ENCODE measurements at places on chromosomes 4 and X.

DNA sequence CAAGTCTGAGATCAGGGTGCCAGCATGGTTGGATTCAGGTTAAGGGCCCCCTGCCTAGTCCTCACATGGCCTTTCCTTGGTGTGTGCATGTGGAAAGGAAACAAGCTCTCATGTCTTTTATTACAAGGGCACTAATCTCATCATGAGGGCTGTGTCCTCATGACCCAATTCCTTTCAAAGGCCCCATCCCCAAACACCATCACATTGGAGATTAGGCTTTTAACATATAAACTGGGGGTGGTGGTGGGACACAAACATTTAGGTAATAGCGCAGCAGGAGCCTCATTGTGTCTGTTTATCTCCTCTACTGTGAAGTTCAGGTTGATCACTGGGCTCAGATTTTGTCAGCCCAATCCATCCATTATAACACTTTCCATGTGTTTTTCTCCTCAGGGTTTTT lies 41.0 kb downstream of the BEX3 start:
- DNase-seq: no peak

- DNase-seq: no peak
Observed at GRCh38 chr4:25919676-25920075, 5.7 kb downstream of the SMIM20 start.

DNA sequence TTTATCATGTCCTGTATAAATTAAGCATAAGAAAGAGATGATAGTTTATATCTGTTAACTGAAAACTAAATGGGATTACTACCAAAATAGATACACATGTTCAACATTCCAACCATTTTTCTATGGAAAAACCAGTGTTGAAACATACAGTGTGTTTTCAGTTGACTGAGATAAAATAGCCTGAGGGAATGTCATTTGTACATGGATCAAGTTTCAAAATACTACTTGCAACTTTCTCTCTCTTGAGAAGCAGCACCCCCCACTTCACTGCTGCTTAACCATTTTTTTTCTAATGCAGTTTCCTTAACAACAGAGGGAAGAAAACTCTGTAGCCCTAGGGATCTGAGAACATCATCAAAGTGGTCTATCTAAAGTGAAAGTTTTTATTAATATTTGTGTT lies 70.8 kb downstream of the NPNT start:
- peak; percentile 30 for DNase-seq

DNA sequence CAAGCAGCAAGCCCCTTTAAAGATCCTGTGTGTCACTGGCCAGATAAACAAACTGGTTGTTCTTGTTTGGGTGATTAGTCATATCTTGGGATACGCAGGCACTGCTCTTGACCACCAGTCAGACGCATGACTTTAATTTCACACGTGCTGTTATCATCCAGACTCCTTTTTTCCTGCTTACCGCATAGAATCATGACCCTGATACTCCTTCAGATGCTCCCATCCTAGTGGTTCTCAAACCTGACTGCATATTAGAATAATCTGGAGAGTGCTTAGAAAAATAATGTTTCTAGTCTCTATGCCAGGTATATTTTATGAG lies 78.8 kb downstream of the CLDN22 start:
- no peak for DNase-seq

DNA sequence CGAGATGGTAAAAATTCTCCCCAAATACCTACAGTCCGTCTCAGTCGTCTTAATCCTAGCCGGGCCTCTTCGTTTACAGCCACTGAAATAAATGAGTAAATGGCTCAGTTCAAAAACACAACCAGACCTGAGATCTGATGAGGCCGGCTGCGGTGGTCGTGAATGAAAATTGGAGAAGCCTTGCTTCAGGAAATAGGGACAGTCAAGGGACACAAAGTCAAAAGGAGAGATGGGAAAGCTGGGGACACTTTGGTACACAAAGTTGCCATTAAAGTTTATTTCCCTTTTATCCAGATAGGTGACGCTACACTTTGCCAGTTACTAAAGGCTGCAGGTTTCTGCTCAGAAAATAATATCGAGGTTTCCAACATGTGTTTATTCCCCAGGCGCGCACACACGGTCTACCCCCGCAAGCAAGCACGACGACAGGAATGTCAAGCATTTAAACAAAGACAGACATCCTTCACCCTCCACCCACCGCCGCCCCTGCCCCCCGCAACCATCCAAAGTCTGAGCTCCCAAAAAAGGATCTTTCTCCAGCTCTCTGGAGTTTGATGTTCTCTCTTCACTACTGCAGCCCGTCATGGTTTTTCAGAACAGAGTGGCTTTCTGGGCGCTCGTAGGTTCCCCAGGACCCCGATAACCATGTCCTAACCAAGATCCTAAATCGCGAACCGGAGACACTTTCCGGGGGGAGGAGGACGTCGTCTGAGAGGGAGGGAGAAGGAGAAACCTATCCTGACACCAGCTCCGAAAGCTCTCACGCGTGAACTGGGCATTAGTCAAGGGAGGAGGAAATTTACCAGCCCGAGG lies 1.3 kb upstream of the PCDH7 start:
- no peak for DNase-seq

DNA sequence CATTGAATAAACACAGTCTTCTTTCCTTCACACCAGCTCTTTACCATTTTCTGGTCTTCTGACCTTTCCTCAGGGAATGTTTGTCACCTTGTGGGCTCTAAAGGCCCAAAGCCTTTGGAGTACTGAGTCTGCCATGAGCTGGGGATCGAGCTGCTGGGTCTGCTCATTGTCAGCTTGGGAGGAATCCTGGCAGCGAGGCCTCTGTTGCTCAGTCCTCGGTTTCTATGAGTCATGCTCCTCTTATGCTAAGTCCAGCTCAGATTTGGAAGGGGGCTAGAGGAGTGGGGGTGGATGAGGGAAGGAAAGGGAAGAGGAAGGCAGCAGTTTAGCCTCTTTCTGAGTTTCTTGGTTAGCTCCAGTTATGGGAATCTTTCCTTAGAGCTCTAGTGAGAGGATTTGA lies 31.1 kb downstream of the NHSL2 start:
- no peak for DNase-seq

Measured in HS-27A (cell line).